ENCODE measurements at places on chromosomes 4 and X.

DNA sequence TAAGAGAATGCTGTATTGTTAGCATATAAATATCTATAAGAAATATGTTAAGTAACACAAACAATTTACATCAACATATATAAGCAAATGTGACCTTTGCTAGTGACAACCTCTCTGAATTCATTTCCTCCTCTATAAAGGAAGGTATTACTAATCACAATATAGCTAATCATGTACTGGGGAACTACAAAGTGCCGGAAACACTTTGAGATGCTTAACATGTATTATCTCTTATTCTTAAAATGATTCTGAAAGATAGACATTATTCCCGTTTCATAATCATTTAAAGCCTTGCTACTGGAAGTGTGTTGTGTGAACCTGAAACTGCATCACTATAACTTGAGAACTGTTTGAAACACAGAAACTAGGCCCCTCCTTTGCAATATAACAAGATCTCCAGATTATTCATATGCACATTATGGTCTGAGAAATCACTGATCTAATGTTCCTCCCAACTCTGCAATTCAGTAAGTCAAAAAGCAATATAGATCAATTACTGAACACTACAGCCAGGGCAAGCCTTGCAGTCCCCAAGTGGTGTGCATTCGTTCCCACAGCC lies 54.0 kb downstream of the KLHL8 start:
- no peak for DNase-seq

GRCh38 chrX:134654398-134655012 lies 3.8 kb downstream of the PLAC1 start:
- DNase-seq: no peak

DNA sequence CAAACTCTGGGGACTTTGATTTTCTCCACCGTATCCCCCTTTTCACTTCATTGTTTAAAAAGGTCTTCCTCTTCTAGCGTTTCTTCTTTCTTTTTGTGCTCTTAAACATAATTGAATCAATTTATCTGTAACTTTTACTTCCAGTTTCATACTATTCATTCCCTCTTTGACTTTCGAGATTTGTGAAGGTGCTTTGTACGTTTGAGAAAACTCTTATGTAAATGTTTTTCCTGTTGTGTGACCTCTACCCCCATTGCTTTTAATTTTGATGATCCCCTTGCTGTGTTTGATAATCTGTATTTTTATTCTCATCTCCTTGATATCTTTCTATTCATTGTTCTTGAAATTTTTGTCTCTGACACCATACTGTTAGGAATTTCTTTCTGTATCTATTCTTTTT lies 4.8 kb downstream of the USP38 start:
- DNase-seq: no peak

DNA sequence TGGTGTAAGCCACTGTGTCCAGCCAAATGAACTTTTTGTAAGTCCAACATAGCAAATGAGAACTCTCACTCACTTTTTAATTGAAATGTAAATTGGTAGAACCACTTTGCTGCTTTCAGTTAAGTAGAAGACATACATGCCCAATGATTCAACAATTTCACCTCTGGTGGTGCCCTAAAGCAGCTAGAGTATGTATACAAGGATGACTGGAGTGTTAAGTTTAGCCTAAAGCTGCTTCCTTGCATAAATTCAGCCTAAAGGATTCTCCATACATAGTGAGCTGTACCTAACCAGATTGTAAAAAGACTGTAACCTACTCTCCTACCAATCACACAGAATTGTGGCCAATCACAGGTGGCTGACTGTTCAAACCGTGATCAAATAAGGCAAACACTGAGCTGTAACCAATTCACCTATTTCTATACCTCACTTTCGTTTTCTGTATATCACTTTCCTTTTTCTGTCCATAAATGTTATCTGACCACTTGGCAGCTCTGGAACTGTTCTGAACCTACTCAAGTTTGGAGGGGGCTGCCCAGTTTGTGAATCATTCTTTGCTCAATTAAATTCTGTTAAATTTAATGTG lies 39.9 kb downstream of the PDS5A start:
- no peak for DNase-seq

DNA sequence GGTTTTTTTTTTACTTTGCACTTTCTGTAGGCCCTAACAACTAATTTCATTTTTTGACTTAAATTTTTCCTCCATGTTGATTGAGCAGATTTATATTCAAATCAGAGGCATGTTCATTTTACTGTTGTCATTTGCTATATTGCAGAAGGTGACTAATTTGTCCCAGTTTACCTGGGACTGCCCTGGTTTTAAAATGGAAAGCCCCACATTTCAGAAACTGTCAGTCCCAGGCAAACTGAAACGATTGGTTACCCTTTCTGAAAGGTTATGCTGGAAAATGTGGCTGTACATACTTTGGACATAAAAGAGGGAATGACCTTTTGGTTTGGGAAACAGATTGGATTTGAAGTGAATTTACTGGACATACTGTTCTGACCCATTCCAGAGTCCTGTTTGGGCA lies 160.0 kb downstream of the SPCS3 start:
- DNase-seq: no peak

GRCh38 chr4:189870511-189871234 lies 70.0 kb upstream of the FRG1 start:
- no peak for DNase-seq

GRCh38 chr4:92099861-92100260 lies 203.9 kb upstream of the GRID2 start:
- no peak for DNase-seq

DNA sequence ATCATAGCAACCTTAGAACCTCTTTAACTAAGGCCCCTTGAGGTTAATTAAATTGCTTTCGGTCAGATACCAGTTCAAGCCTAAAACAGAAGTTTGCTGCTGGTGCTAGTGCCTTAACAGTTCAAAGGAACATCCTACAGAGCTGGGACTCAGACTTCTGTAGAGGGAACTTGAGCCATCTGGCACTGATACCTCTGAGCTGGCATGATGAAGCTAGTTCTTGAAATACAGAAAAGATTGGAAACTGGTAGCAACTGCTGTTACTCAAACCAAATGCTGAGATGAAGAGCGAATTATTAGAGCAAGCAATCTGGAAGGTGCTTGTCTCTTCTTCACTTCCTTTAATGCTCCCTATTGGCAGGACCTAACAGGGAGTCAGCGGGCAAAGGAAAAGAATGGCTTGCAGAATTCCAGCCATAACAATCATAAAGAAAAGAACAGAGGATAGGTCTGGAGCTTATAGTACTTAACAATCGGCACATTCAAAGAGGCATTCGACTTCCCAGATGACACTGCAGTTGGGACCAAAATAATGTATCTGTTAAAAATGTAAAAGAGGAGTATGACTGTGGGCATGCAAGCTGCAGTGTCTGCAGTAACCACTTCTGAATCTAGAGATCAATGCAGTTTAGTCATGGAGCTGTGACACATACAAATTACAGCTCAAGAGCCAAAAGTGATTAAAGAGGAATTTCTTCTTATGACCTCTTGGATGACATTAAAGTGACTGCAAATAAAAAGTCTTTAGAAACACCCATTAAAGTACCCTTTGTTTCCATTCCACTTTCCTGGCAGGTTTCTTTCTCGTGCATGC lies 298.9 kb downstream of the PDGFC start:
- DNase-seq: no peak

- no peak for DNase-seq
These were observed 55.6 kb upstream of the RBM47 start for GRCh38 chr4:40685300-40685699.

DNA sequence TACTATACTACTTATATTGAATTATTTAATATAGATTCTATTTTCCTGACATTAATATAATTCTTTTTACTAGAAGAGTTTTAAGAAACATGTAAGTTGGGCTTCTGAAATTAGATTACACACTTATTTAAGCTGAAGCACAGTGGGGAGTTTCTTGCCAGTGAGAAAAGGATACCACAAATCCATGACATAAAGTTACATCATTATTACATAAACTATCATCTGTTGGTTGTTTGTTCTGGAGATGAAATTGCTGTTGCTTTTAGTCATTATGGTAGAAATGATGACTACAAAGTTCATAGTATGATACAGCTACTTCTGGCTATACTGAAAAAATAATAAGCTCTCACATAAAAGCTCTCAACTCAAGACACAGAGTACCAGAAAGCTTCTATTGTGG lies 880.4 kb downstream of the PCDH18 start:
- no peak for DNase-seq

DNA sequence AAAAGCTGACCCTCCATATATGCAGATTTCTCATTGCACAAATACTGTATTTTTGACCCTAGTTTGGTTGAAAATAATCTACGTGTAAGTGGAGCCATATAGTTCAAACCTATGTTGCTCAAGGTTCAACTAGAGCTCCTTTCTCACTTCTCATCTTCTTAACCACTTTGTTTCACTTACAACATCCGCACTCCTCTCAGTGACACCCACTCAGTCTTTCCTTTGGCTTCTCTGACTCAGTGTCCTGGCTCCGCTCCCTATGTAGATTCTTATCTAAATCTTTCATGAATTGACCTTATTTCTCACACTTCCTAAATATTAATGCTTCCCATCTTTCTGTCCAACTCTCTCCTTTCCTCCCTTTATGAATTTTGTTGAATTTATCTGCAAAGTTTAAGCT lies 32.9 kb upstream of the DKK2 start:
- DNase-seq: no peak

- no peak for DNase-seq
These were observed 1.8 kb upstream of the PRPS1 start for GRCh38 chrX:107626481-107626880.

DNA sequence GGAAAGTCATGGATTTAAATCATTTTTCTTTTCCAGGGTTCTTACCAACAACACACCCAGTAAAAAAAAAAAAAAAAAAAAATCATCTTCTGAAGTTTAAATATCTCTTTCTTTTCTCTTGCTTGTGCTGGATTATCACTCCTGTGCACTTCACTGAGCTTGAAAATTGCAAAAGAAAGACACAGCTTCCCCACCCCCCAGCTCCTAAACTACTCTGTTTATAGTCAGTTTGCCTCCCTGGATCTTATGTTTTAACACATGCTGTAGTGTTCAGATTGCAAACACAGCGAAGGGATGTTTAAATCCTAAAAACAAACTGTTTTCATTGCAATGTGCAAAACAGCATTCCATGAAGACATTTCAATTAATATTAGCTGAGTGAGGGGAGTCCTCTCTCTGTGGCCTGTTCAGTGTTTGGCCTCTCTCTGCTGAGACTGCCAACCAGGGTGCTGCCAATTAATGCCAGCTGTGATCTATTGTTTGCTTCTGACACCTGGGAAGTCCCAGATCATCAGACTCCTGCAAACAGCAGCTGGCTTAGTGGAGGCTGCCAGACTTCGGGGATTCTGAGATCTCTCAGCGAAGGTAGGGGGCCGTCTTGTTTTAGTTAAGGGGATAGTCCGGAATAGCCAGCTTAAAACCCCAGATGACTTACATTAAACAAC lies 171.1 kb upstream of the PITX2 start:
- no peak for DNase-seq

DNA sequence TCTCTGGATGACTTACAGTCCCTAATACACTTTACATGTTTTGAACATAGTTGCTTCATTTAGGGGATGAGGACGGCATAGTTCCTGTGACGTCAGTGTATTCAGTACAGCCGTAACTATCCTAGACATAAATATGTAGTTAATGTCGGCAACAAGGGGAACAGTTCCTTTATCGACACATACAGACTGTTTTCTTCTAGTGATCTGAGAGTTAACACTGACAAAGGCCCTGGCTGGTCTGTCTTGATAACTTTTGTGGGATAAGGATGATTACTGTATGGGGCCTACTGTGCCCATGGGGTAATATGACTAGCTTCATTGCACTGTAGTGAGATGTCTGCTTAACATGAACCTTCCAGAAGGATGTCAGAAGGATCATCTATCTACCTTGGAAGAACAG lies 131.2 kb downstream of the ZNF518B start:
- no peak for DNase-seq

GRCh38 chr4:37717576-37717975 lies 31.4 kb upstream of the RELL1 start:
- DNase-seq: no peak

All from NCI-H1048 (cell line).